GM19239 (cell line): ENCODE measurements at places on chromosomes 3 and 15.

- no peak for DNase-seq
Measured at GRCh38 chr15:32878869-32879805, 161.3 kb downstream of the GREM1 start.

DNA sequence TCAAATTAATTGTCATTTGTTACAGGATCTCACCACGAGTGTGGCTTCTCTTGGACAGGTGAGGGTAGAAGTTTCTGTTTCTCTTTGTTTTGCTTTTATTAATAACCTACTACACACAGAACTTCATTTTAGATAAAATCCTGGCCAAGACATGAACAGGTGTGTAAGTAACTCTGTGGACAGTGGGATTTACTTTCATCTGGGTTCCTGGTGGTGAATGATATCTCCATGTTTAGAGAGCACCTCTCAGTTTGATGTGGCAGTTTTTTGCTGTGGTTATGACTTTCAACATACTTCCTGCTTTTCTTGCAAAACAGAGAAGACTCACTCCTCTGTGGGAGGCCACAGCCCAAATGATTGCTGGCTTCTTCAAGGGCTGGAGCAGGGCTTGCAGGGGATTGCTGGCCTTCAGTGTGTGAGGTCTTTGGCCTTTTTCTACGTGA lies 71.1 kb upstream of the XCR1 start:
- DNase-seq, result no peak

DNA sequence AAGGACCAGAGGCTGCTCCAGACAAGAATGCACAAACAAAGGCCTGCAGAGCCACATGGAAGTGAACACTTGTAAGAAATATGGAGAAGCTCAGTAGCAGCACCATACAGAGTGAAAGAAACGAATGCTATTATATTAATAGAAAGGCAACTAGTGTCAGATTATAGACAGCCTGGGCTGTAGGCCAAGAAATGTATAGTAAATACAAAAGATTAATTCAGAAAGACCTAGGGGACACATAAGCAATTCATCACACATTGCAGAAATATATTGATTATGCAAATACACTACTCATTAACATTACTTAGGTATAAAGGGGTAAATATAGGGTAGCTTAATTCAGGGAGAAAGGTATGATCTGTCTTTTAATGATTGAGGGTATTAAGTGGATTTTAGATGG lies 69.5 kb upstream of the GUCA1C start:
- DNase-seq, result no peak

GRCh38 chr3:66017084-66017483 lies 21.6 kb downstream of the MAGI1 start:
- no peak for DNase-seq

DNA sequence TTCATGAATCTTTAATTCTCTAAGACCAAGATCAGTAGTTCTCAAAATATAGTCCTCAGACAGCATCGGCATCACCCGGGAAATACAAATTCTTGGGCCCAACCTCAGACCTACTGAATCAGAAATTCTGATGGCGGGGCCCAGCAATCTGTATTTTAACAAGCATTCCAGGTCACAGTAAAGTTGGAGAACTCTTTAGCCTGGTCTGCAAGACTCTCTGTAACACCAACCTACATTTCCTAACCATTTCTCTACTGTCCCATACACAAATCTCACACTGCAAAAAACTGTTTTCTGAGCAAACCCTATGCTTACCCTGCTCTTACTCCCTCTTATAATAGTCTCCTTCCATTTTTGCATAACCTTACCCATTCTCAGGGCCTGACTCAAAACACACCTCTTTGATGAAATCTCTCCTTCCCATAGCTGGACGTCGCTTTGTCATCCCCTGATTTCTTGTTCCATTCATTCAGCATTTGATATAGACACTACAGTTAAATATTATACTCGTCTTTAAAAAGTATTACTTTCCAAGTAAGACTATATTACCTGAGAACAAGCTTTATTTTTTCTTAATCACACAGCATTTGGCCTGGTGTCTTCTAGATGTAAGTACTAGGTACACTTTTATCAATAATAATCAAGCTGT lies 83.3 kb upstream of the MYO5C start:
- DNase-seq, result no peak

- DNase-seq, result no peak
Measured at GRCh38 chr3:69699183-69699582, 40.1 kb upstream of the MITF start.

- DNase-seq, result no peak
Measured at GRCh38 chr3:118144919-118145318, 889.7 kb downstream of the IGSF11 start.

GRCh38 chr3:176041812-176042211 lies 1155.5 kb downstream of the TBL1XR1 start:
- no peak for DNase-seq

- DNase-seq, result no peak
Measured at GRCh38 chr3:56914646-56915045, 112.9 kb upstream of the ARHGEF3 start.

- no peak for DNase-seq
Measured at GRCh38 chr3:53858096-53858741, 11.9 kb downstream of the IL17RB start.

GRCh38 chr3:141877911-141878310 lies 1.5 kb downstream of the ATP1B3 start:
- DNase-seq, result no peak

GRCh38 chr3:41198950-41199865 lies at the start of gene CTNNB1:
TSS of gene CTNNB1 (plus strand) at chr3:41199505. CDS start at chr3:41224069, 24,564 bp downstream.
- DNase-seq, result peak; percentile 54

- DNase-seq, result no peak
Measured at GRCh38 chr3:99521551-99521950, 116.8 kb upstream of the COL8A1 start.

DNA sequence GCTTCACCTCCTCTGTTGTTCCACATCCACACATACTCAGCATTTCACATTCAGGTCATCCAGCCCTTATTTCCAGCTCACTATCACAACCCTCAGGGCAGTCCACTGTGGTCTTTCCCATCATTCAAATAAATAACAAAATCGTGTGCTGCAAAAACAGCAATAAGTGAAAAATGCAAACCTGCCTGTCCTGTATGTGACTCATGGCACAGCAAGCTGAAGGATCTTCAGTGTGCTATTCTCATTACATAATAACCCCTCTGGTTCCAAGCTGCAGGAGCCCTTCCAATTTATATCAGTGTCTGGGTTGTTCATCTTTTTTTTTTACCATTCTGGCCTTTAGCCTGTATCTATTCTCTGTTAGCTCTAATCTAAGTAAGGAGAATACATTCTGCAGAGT lies 185.3 kb upstream of the UBE2E2 start:
- no peak for DNase-seq

DNA sequence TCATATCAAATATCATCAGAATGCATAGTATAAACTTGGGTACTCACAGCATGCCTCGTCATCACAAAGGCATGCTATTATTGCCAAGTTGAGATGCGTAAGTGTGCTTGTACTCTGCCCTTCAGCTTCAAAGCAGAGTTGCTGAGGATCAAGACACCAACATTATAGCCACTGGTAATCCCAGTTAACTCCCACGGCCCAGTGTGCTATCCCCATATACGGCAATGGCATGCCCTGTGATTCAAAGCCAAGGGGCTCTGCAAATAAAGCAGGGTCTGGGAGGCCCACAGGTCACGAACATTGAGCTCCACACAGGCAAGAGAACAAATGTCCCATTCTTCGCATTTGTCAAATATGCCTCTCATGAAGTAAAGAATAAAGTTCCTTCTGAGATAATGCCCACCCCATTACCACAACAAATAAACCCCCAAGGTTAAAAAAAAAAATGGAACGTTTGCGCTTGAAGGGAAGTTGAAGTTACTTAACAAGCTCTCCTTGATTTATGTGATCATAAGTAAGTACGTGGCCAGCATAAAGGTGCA lies 298.1 kb upstream of the NECTIN3 start:
- no peak for DNase-seq

- no peak for DNase-seq
Measured at GRCh38 chr15:49439678-49440395, 16.8 kb downstream of the FGF7 start.

GRCh38 chr15:74799856-74800558 lies 12.6 kb upstream of the LMAN1L start:
- peak; percentile 94 for DNase-seq

- DNase-seq, result no peak
Measured at GRCh38 chr3:158279609-158280008, 169.7 kb downstream of the RSRC1 start.

DNA sequence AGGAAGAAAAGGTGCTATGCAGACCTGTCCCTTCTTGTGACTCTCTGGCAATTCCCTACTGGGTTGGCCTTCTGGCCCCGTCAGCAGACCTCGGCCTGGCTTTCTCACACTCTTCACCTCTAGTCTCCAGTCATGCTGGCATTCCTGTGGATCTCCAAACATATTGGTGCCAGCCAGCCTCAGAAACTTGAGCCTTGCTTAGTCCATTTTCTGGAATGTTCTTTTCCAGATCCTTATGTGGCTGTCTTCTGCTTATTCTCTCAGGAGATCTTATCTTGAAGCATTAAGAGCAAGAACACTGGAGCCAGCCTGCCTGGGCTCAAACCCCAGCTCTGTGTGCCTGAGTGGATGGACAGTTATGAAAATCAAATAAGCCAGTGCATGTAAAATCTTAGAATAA lies 88.2 kb upstream of the NTRK3 start:
- DNase-seq, result no peak

DNA sequence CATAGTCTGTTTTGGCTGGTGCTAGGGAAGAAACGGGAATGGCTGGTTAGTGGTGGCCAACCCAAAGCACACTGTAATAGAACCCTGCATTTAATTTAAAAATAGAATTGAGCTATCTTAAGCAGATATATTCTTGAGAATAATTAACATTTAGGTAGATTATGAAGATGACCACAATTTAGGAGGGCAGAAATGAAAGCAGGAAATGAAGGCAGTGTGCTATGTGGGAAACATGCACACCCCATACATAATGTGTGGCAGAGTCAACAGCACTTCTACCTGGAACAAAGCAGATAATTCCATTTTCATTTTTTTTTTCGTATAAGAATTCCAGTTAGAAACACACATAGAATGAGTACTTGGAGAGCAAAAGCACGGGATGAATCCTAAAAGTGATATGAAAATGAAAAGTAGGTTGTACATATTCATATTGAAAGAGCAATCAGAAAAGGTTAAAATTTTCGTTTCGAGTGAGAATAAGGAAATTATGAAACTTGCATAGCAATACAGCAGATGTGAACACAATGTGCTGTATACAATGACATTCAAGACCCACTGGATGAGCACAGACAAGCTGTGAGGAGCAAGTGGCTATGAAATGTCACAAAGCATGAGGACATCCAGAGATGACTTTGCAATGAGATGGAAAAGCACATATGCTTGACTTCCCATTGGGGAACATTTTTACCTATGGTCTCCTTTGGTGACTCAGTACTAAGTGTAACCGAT lies 102.6 kb downstream of the TFG start:
- no peak for DNase-seq

DNA sequence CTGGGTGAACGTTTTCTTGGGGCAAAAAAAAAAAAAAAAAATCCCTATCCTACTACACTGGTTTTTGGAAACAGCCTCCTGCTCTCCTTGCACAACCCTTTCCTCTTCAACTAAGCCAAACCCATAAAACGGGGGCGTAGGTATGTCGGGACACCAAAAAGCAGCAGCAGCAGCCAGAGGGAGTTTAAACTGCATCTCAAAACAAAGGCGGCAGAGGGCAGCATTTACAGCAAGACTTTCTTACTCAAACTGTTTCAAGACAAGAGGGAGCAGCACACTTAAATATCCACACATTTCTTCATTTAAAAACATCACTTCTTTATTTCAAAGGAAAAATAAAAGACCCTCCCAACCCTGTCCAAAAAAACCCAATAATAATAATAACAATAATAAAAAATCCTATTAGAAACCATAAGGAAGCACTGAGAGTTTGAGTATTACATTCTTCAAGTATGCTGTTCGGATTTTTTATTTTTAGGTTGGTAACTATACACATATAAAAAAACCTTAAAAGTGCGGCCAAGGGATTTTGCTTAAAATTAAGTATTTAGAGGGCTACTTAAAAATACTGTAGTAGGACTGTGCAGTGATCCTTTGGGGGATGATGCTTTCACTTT lies 43.9 kb upstream of the PLXND1 start:
- peak; percentile 37 for DNase-seq

GRCh38 chr3:74267588-74268184 lies 346.8 kb downstream of the CNTN3 start:
- DNase-seq, result peak; percentile 1

GRCh38 chr3:14765060-14765400 lies 53.7 kb upstream of the FGD5 start:
- no peak for DNase-seq

- no peak for DNase-seq
Measured at GRCh38 chr3:112671930-112672715, 31.2 kb upstream of the CCDC80 start.

DNA sequence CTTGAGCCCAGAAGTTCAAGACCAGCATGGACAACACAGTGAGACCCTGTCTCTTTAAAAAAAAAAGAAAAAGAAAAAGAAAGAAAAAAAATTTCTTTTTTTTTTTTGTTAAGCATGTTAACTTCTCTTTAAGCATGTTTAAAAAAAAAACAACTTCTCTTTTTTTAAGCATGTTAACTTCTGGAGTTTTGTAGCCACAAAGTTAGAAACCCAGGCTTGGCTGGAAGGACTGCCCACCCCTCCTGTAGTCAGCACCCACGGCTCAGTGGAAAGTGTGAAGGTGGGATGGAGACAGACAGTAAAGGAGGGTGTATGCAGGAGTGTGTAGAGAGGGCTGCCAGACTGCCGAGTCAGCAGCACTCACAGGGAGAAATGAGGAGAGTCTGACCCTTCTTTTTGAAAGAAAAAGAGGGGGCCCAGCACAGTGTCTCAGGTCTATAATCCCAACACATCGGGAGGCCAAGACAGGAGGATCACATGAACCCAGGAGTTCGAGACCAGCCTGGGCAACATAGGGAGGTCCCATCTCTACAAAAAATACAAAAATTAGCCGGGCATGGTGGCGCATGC lies 33.2 kb downstream of the GOLGA8S start:
- DNase-seq, result no peak

- no peak for DNase-seq
Measured at GRCh38 chr3:151440940-151441339, 19.9 kb downstream of the IGSF10 start.

- no peak for DNase-seq
Measured at GRCh38 chr3:98561727-98562521, 30.1 kb downstream of the GPR15 start.

- no peak for DNase-seq
Measured at GRCh38 chr3:164752812-164753211, 325.5 kb downstream of the SI start.

DNA sequence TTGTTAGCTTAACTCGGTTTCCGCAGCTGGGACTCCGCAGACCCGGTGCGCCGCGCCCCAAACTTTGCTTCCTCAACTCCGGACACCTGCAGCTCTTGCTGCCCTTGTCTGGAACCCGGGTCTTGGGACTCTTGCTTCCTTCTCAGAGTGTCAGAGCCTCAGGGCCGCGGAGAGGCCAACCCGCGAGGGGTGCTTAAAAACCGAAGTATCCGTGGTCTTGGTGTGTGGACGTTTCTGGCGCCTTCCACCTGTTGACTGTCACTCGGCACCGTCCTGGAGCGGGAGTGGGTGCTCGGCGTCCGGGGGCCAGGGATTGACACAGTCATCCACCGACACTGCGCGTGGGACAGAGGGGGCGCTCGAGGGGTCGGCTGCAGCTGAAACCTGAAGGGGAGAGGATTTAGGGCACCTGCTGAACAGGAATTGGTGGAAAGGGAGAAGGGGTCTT lies 386 bp downstream of the SQOR start:
- no peak for DNase-seq

- no peak for DNase-seq
Measured at GRCh38 chr3:184333700-184334099, 3.7 kb upstream of the FAM131A start.

GRCh38 chr15:71448688-71449114 lies 333.4 kb downstream of the THSD4 start:
- no peak for DNase-seq
